WTC11 (cell line): ENCODE measurements at places on chromosomes 12 and 14. TPM values are rescaled to one million over a fixed set of nuclear protein-coding genes. Genes with fewer than 3 reads are reported as not detected.
A peak's percentile ranks its signal among the peaks of the same experiment; 100 is the strongest.

DHRS2 gene
- total RNA-seq = 1.8 to 4.5 TPM (median 1.8 TPM) in 3 replicates

CDKN3 gene
- 55.4 to 62.0 TPM (median 57.0 TPM) in 3 replicates for total RNA-seq

LRP6 gene
- total RNA-seq = 61.9 to 72.8 TPM (median 68.8 TPM) in 3 replicates

PROX2 gene
- total RNA-seq = 0.04 to 0.27 TPM in 2 of 3 replicates, not detected in the other

SLC25A21 gene
- 3.8 to 8.2 TPM (median 6.0 TPM) in 3 replicates for total RNA-seq

KRT75 gene
- total RNA-seq = not detected in 3 replicates

SLC41A2 gene
- total RNA-seq = 2.8 to 3.8 TPM (median 3.8 TPM) in 3 replicates

SPTSSA gene
- 21.7 to 24.5 TPM (median 22.5 TPM) in 3 replicates for total RNA-seq

NAV3 gene
- total RNA-seq = 0.96 to 3.3 TPM (median 1.9 TPM) in 3 replicates

ATG101 gene
- total RNA-seq = 43.3 to 52.1 TPM (median 45.0 TPM) in 3 replicates

CLECL1 gene
- not detected in 3 replicates for total RNA-seq

C12orf76 gene
- 17.6 to 18.6 TPM (median 18.3 TPM) in 3 replicates for total RNA-seq

VRTN gene
- total RNA-seq = 106 to 130 TPM (median 128 TPM) in 3 replicates

GALNT9 gene
- 0.66 to 1.1 TPM (median 0.90 TPM) in 3 replicates for total RNA-seq

ASPG gene
- 3.4 to 3.8 TPM (median 3.5 TPM) in 3 replicates for total RNA-seq

GRCh38 chr12:66717036-66717673 lies 38.3 kb upstream of the GRIP1 start:
- H3K27me3 ChIP-seq = no peaks in the 10 kb centered on the region
- no peak overlapping the region for H3K27ac ChIP-seq
- 0 out of 2 replicates have a peak, but pooled peaks cover 2% of the 10 kb centered on the region for H3K4me1 ChIP-seq
- DNase-seq = no peak
- no peak overlapping the region for H3K4me3 ChIP-seq

DNA sequence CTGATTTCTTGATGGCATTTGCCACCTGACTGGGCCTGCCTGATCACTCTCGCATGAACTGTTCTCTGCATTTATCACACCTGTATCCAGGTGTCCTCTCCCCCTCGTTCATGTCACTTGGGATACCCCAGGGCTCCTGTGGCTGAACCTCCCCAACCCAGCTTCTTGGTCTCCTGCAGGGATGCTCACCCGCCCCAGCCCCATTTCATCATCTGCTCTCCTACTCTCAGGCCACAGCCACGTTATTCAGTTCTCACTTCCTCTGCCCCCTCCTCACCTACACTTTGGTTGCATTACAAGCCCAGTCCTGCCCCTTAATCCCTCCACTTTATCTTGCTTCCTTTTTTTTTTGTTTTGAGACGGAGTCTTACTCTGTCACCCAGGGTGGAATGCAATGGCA lies 35.5 kb downstream of the TMBIM6 start:
- DNase-seq = no peak
- H3K36me3 ChIP-seq = no peaks in the 10 kb centered on the region
- H3K4me3 ChIP-seq = no peak overlapping the region
- peaks cover 17% of the 10 kb centered on the region for H3K4me1 ChIP-seq
- H3K27ac ChIP-seq = no peak overlapping the region

GRCh38 chr14:78618368-78618767 lies 448.2 kb downstream of the NRXN3 start:
- H3K27ac ChIP-seq = no peak overlapping the region
- H3K4me1 ChIP-seq = peaks cover 5% of the 10 kb centered on the region
- no peak overlapping the region for H3K4me3 ChIP-seq
- H3K27me3 ChIP-seq = no peaks in the 10 kb centered on the region

GRCh38 chr12:79546466-79547043 lies 144.2 kb downstream of the PAWR start:
- H3K36me3 ChIP-seq = peaks cover 22% of the 10 kb centered on the region
- peaks cover 96% of the 10 kb centered on the region for H3K4me1 ChIP-seq
- peak overlapping the region; percentile 18; the same call in 1 of the 2 replicates for H3K4me3 ChIP-seq
- H3K27ac ChIP-seq = peak overlapping the region; percentile 99
- DNase-seq = no peak

DNA sequence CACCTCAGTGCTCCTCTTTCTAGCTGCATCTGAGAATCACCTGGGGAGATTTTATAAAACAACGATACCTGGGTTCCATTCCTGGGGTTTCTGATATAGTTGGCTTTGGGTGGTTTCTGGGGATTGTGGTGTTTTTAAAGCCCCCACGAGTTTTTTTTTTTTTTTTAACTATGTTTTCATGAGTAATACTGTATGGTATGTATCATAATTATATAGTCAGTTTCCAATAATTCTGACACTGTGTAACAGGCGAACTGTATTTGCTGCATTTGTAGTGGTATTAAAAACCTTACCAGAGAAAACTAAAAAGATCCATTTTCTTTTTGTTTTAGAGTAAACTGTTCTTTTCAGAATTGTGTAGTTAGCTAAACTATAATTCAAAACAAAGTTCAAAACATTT lies 84.9 kb downstream of the SRGAP1 start:
- no peaks in the 10 kb centered on the region; the same call in 1 of the 2 replicates for H3K27me3 ChIP-seq
- no peak for DNase-seq
- H3K36me3 ChIP-seq = peaks cover 5% of the 10 kb centered on the region

DNA sequence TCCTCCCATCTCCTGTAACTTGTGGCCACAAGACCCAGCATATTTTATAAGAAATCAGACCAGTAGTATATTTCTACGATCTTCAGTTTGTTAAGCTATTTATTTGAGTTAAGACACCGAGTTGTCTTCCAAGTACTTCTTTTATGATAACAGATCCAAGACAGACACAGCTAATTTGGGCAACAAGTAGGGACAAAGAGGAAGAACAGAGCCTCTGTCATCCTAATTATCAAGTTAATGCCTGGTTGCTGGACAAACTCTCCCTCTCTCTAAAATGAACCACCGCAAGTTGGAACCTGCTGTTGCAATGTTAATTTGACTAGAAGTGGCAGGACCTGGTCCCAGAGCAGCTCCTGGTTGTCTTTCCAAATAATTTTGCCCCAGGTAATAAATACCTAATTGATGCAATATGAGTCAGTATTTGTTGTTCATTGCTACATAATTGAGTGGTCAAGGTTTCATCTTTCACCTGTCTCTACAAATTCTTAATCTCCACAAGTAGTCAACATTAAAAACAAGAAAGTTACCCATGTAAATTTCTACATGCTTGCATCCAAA lies 323.7 kb downstream of the PAWR start:
- peaks cover 32% of the 10 kb centered on the region for H3K4me1 ChIP-seq
- DNase-seq = no peak
- no peak overlapping the region for H3K4me3 ChIP-seq
- H3K27ac ChIP-seq = 0 out of 2 replicates have a peak overlapping the region, but pooled peaks have one; percentile 15

GRCh38 chr12:108805136-108805535 lies 52.2 kb downstream of the SSH1 start:
- H3K36me3 ChIP-seq = peaks cover 33% of the 10 kb centered on the region
- H3K4me3 ChIP-seq = no peak overlapping the region
- no peaks in the 10 kb centered on the region for H3K27me3 ChIP-seq
- peaks cover 23% of the 10 kb centered on the region for H3K4me1 ChIP-seq
- DNase-seq = no peak
- no peak overlapping the region for H3K27ac ChIP-seq

DNA sequence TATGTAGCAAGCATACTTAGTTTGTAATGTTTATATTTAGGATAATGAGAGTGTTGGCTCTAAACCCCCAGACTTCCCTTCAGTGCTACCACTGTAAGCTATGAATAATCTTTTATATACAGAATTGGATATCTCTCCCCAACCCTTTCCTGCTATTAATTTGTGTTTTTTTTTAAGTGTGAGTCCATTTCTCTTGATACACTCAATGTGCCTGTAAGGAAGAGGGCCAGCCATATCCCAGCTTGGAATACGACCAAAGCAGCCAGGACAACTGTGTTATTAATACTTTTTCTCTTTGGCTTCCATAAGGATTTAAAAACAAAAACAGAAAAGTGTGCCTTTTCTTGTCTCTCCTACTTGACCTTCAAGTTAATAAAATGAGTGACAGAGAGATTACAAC lies 116.7 kb downstream of the SNAPC1 start:
- no peak overlapping the region for H3K27ac ChIP-seq
- no peaks in the 10 kb centered on the region for H3K27me3 ChIP-seq
- no peak for DNase-seq
- H3K4me1 ChIP-seq = 0 out of 2 replicates have a peak, but pooled peaks cover 3% of the 10 kb centered on the region
- H3K36me3 ChIP-seq = peaks cover 6% of the 10 kb centered on the region

GRCh38 chr12:132154341-132154761 lies 10.1 kb downstream of the NOC4L start:
- H3K27me3 ChIP-seq = no peaks in the 10 kb centered on the region
- DNase-seq = no peak
- peak overlapping the region; percentile 63 for H3K27ac ChIP-seq
- H3K36me3 ChIP-seq = no peaks in the 10 kb centered on the region

DNA sequence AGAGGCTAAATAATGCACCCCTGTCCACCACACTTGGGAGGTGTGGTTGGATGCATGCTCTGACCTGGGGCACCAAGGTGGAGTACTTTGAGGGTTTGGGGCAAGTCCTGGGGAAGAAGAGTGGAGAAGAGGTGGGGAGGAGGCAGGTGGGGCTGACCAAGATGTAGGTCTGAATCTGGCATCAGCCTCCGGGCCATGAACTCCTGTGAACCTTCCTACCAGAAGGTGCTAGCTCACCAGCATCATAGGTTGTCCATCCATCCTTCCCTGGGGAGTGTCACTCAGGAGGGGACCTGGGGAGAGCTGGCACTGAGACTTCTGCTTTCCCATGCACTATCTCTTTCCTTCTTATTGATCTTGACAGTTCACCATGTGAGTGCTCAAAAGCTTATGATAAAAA lies 13.6 kb upstream of the EMP1 start:
- no peaks in the 10 kb centered on the region for H3K36me3 ChIP-seq
- H3K27me3 ChIP-seq = no peaks in the 10 kb centered on the region
- peaks cover 36% of the 10 kb centered on the region for H3K4me1 ChIP-seq
- no peak overlapping the region for H3K4me3 ChIP-seq

- H3K27me3 ChIP-seq = no peaks in the 10 kb centered on the region
- no peaks in the 10 kb centered on the region for H3K36me3 ChIP-seq
- DNase-seq = no peak
- no peak overlapping the region; the same call in 1 of the 2 replicates for H3K27ac ChIP-seq
- peaks cover 63% of the 10 kb centered on the region for H3K4me1 ChIP-seq
- H3K4me3 ChIP-seq = no peak overlapping the region
Measured at GRCh38 chr12:40015345-40015744, 90.5 kb downstream of the SLC2A13 start.

- no peaks in the 10 kb centered on the region for H3K36me3 ChIP-seq
- H3K27me3 ChIP-seq = no peaks in the 10 kb centered on the region
- peak overlapping the region; percentile 34; the same call in 1 of the 2 replicates for H3K4me3 ChIP-seq
- DNase-seq = peak; percentile 39
- peaks cover 34% of the 10 kb centered on the region for H3K4me1 ChIP-seq
Measured at GRCh38 chr14:77158175-77158881, 16.7 kb upstream of the ZDHHC22 start.

DNA sequence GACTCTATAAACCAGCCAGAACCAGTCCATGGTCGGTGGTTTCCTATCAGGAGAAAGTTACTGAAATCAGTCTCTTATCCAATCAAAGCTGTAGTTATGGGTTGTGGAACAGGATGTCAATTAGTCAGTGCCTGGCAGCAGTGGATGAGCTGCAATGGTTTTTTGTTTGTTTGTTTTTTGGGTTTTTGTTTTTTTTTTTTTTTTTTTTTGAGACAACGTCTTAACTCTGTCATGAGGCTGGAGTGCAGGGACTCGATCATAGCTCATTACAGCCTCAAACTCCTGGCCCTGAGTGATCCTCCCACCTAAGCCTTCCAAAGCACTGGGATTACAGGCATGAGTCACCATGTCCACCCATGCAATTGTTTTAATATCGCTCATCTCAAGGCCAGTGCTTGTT lies 113.3 kb upstream of the CAND1 start:
- no peak overlapping the region for H3K4me3 ChIP-seq
- H3K27ac ChIP-seq = no peak overlapping the region
- H3K36me3 ChIP-seq = no peaks in the 10 kb centered on the region
- H3K27me3 ChIP-seq = no peaks in the 10 kb centered on the region

GRCh38 chr12:128914908-128915563 lies 61.8 kb downstream of the GLT1D1 start:
- H3K4me3 ChIP-seq = no peak overlapping the region
- DNase-seq = no peak
- H3K27me3 ChIP-seq = no peaks in the 10 kb centered on the region; the same call in 1 of the 2 replicates
- no peaks in the 10 kb centered on the region for H3K4me1 ChIP-seq
- H3K36me3 ChIP-seq = peaks cover 63% of the 10 kb centered on the region

GRCh38 chr14:69797573-69798338 lies 715 bp upstream of the SLC10A1 start:
- H3K4me1 ChIP-seq = peaks cover 29% of the 10 kb centered on the region
- DNase-seq = no peak
- no peaks in the 10 kb centered on the region for H3K27me3 ChIP-seq
- H3K4me3 ChIP-seq = no peak overlapping the region
- H3K27ac ChIP-seq = no peak overlapping the region

DNA sequence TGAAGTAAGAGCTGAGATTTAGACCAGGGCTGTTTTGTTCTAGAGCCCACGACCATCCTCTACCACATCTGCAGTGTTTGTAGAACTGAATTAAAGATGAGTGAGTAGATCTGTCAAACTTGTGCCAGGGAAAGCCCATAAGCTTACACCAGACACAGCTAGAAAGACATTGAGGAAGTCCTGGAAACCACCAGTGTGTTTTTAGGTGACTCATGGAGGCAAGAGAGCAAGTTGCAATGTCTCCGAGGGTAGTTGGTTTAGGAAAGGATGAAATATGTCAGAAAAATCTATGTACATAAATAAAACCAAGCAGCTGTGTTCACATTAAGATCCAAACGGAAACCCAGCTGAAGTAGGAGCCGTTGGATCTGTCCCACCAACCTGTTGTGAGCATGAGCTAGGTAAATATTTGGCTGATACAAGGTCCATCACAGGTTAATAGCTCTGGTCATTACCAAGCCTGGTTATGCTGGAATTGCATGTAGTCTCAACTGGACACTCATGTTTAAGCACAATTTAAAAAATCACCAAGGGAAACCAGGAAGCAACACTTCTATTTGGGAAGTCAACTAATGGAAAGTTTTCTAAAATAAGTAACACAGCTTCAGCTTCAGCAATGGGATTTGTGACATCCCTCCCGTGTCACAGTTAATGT lies 49.9 kb upstream of the PLEKHG3 start:
- H3K27ac ChIP-seq = no peak overlapping the region
- no peak overlapping the region for H3K4me3 ChIP-seq
- peaks cover 7% of the 10 kb centered on the region; the same call in 1 of the 2 replicates for H3K36me3 ChIP-seq
- peaks cover 8% of the 10 kb centered on the region for H3K4me1 ChIP-seq
- DNase-seq = no peak
- no peaks in the 10 kb centered on the region for H3K27me3 ChIP-seq

DNA sequence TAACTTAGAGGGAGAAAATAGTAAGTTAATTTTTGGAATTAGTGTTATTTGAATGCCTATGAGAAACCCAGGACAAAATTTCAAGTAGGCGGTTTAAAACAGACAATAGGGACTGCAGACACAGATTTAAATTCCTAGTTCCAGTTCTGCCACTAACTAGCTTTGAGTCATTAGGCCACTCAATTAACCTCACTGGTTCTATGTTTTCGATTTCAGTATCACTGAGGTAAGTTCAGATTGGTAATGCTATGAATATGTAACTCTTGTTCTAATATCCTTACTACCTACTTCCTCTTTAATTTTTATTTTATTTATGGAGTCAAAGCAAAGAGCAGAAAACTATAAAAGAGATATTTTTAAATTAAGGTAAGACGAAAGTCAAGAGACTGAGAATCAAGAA lies 52.6 kb downstream of the GALC start:
- peaks cover 11% of the 10 kb centered on the region for H3K4me1 ChIP-seq
- H3K4me3 ChIP-seq = no peak overlapping the region
- no peak overlapping the region for H3K27ac ChIP-seq
- no peak for DNase-seq
- H3K36me3 ChIP-seq = no peaks in the 10 kb centered on the region
